ENCODE measurements at places on chromosomes 3 and 15.

GRCh38 chr3:40637906-40638305, 113.1 kb downstream of the ZNF621 start:
- DNase-seq: no peak

DNA sequence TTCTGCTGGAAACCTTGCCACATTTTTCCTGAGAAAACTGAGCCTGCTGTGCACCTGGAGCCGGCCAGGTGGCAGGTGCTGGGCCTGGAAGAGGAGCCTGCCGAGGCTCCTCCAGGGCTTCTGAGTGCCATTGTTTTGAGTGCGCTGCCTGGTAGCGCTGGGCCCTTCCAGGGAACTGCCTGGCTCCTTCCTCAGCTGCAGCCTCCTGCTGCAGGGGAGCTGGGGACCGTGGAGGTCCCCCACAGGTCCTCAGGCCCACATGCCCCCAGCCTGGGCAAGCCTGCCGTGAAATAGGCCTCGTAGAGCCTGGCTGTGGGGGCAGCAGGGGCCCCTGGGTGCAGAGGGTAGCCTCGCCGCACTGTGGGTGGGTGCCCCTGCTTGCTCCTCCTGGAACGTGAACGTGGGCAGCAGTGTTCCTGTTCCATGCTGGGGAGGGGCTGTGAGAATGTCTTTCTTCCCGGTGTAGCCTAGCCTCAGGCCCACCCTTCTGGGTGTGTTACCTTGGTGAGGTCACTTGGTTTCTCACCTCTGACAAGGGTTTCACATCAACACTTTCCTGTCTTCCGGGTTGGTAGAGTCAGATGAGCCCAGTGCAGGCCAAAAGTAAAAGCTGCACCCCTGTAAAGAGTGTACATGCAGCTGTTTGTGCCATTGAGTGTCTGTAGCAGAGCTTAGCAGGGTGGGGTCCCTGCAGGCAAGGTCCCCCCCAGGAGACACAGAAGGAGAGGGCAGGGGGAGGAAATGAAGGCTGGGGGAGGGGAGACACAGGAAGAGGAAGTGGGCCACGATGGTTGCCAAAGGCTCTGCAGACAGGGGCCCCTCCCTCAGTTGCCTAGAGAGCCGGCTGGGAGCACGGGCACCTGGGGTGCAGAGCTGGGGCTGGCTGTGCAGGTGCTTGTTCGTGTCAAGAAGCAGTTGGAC, 34.5 kb downstream of the KLF13 start:
- DNase-seq: peak; percentile 48

- DNase-seq: no peak
Observed at GRCh38 chr3:7340795-7341194, 479.9 kb downstream of the GRM7 start.

DNA sequence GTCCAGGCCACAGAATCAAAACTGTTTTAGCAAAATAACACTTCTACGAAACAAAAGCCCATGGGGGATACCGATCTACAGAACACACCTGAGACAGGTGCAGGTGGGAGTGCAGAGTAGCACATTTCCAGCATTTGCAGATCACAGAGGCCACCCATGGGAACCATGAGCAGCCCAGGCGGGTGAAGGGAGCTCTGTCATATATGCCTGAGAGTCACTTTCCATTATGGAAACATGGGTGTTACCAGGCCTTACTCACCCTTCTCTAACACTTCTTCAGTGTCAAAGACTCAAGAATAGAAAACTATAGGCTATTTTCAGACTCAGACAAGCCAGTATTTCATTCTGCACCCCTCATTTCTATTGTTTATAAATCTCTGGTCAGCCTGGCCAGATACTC, 3.5 kb downstream of the PLA1A start:
- DNase-seq: no peak

- DNase-seq: no peak
Observed at GRCh38 chr3:128452120-128452519, 14.6 kb downstream of the DNAJB8 start.

DNA sequence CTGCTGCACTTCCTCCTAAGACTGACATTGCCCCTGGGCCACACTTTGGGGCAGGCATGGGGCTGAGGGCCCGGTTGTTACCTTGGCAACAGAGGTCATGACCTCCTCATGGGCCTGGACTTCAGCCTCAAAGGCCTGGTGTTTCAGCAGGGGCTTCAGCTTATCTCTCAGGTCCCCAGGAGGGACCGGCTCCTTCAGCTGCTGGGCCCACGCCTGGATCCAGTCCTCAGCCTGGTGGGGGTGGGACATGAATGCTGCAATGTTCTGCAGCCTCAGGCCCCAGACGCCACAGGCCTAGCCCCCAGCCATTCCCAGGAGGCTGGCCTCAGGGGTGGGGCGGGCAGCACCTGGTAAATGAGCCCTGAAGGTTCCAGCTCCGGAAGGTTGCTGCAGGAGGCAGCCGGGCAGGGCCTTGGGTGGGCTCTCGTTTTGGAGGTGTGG, 27.6 kb downstream of the SPTBN5 start:
- no peak for DNase-seq

DNA sequence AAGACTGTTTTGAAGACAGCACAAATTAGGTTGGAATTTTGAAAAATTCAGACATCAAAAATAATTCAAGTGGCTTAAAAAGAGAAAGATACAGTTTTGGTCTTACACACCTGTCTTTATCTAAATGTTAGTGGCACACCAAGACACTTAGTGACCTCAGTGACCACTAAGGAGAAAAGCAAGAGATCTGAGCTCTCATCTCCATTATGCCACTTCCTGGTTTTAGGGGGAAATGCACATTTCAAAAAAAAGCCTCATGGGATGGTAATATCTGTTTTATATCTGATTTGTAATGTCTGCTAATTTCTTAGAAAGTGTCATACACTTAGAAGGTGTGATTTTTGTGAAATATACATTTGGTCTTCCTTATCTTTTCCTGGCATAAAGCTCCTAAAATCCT, 16.4 kb downstream of the IL12A start:
- no peak for DNase-seq

- no peak for DNase-seq
Observed at GRCh38 chr15:90685591-90686434, 31.3 kb upstream of the BLM start.

DNA sequence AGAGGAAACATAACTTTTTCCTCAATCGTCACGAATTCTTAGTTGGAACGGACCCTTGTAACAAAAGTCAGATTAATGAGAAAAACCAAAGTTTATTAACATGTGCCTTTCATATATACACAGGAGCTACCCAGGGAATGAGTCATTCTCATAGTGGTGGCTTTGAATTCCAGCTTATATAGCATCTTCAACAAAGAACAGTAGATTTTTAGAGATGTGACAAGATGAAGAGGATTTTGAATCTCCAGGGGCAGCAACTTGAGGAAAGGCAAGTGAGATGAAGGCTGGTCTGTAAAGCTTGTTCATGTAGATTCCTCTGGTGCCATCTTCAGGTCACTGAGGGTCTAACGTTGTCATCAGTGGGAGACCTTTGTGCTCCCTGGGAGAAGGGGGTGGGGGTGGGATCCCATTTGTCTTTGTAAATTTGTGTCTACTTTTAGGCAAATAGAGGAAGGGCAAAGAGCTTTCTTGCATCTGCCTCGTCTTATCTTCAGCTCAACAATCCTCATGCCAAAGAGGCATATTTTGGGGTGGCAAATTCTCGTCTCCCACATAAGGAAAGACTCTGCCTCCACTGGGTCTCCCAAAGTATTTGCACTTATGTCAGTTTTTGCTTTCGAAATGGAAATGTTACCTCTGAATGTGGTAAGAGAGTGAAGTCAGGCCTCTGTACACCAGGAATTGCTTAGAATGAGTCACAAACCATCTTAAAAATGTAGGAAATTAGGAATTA, 29.5 kb downstream of the CLEC3B start:
- no peak for DNase-seq

- no peak for DNase-seq
Observed at GRCh38 chr15:48582452-48583247, 62.9 kb downstream of the FBN1 start.

- no peak for DNase-seq
Observed at GRCh38 chr3:115293321-115293720, 146.2 kb upstream of the ZBTB20 start.

GRCh38 chr15:88630798-88631463, 7.9 kb upstream of the ISG20 start:
- no peak for DNase-seq

- no peak for DNase-seq
Observed at GRCh38 chr3:69539134-69539533, 153.2 kb upstream of the FRMD4B start.

- no peak for DNase-seq
Observed at GRCh38 chr3:45024542-45025255, 1.4 kb upstream of the CLEC3B start.

- DNase-seq: no peak
Observed at GRCh38 chr3:194744826-194745225, 59.1 kb downstream of the FAM43A start.

- no peak for DNase-seq
Observed at GRCh38 chr3:190485830-190486532, 27.9 kb upstream of the IL1RAP start.

- DNase-seq: no peak
Observed at GRCh38 chr3:37144806-37145205, 29.6 kb downstream of the LRRFIP2 start.
